ENCODE measurements at places on chromosomes 16 and 17. TPM values are rescaled to one million over a fixed set of nuclear protein-coding genes. Genes with fewer than 3 reads are reported as not detected.
A peak's percentile ranks its signal among the peaks of the same experiment; 100 is the strongest.

GRCh38 chr17:3447625-3448024 is 14.0 kb upstream of the OR1E2 start:
- H3K36me3 ChIP-seq, result no peaks in the 10 kb centered on the region
- no peaks in the 10 kb centered on the region for H3K4me1 ChIP-seq

- no peak for DNase-seq
- H3K27me3 ChIP-seq, result no peaks in the 10 kb centered on the region
- no peaks in the 10 kb centered on the region for H3K36me3 ChIP-seq
- no peak overlapping the region for H3K27ac ChIP-seq
- no peak overlapping the region for H3K4me3 ChIP-seq
These were observed 11.1 kb downstream of the SMIM36 start for GRCh38 chr17:55500103-55500502.

- DNase-seq, result peak; percentile 8
- H3K27ac ChIP-seq, result no peak overlapping the region
- H3K4me1 ChIP-seq, result peaks cover 9% of the 10 kb centered on the region
- no peaks in the 10 kb centered on the region for H3K27me3 ChIP-seq
- no peak overlapping the region for H3K4me3 ChIP-seq
These were observed 8.0 kb downstream of the TNRC6A start for GRCh38 chr16:24737391-24737871.

Gene SMTNL2
- 10.9 TPM for total RNA-seq

GRCh38 chr17:6930749-6931148 is 65.1 kb upstream of the ALOX12 start:
- no peak for DNase-seq

Gene RAMP2
- total RNA-seq, result 66.6 TPM

DNA sequence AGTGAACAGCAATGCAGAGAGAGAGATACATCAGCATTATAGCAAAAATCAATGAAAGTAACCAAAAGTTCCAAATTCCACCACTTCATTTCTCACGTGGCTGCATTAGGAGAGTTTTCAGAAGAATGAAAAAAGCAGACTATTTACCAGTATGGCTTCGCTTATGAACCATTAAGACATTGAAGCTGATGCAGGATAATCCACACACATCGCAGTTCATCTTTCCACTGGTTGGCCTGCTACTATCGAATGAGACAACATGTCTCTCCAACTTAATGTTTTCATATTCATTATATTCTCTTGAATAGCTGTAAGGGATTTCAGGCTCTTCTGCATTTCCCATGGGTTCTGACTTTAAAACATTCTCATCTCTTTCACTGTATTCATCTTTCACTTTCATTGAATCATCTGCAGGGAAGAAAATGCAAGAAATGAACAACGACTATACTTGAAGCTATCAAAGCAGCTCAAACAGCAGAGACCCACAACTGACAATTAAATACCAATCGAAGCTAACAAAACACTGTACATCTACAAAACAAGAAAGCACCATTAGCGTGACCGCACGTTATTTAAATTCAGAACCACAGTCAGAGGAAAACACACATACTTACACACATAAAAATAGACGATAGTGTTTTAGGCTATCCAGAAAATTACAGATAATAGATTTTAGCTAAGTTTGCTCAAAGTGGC is 54.9 kb downstream of the GRB7 start:
- H3K4me3 ChIP-seq, result no peak overlapping the region
- no peaks in the 10 kb centered on the region for H3K4me1 ChIP-seq
- H3K27me3 ChIP-seq, result no peaks in the 10 kb centered on the region
- H3K27ac ChIP-seq, result no peak overlapping the region
- DNase-seq, result no peak

DNA sequence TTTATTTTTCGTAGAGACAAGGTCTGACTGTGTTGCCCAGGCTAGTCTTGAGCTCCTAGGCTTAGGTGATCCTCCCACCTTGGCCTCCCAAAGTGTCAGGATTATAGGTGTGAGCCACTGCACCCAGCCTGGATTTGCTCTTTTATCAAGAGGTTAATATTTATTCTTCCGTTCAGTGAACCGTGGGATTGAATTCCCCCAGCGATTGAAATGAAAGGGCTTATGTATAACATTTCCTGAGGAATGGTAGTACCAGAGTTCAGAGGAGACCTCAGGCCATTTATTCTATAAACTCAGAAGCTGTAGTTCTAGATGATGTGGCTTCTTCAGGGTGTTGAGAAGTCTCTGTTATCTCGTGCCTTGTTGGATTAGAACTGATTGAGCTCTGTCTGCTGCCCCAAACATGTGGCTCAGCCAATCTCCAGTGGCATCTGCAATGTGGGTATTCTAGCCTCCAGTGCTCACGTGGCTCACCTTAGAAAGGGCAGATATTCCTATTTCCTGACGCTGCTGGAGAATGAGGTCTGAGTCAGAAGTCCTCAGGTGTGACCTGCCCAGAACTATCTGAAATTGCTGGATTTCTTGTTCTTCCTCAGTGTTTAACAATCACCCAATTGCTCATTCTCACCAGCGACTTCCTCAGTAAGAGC is 22.5 kb downstream of the HMOX2 start:
- H3K4me1 ChIP-seq, result peaks cover 9% of the 10 kb centered on the region
- no peak overlapping the region for H3K4me3 ChIP-seq
- H3K36me3 ChIP-seq, result peaks cover 8% of the 10 kb centered on the region
- H3K27ac ChIP-seq, result no peak overlapping the region
- DNase-seq, result no peak

- H3K27ac ChIP-seq, result no peak overlapping the region
- DNase-seq, result no peak
- no peaks in the 10 kb centered on the region for H3K36me3 ChIP-seq
- H3K4me3 ChIP-seq, result no peak overlapping the region
These were observed 249.9 kb downstream of the GSG1L start for GRCh38 chr16:27813591-27813990.

DNA sequence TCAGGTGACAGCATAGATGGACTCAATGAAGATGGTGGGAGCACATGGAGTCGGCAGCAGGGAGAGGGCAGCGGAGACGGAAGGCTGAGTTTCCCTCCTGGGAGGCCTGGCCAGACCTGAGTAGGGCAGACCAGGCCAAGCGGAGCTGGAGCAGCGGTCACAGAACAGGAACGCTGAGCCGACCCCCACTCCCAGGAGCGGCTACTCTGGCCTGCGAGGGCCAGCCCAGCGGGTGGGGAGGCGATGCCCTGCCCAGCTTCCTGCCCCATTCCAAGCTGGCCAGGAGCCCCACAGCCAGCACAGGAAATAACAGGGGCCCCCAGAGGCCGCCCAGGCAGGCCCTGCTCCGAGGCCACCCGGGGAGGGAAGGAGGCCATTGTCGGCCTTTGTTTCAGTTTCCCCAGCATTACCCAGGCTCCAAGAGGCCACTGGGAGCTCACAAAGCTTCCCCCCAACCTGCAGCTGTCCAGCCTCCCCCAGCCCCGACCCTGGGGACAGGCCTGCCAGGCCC is 79.8 kb downstream of the ZNF423 start:
- H3K4me3 ChIP-seq, result no peak overlapping the region
- peak overlapping the region; percentile 75 for H3K27ac ChIP-seq
- no peaks in the 10 kb centered on the region for H3K36me3 ChIP-seq
- no peaks in the 10 kb centered on the region for H3K4me1 ChIP-seq
- DNase-seq, result peak; percentile 80
- H3K27me3 ChIP-seq, result no peaks in the 10 kb centered on the region

- no peaks in the 10 kb centered on the region for H3K27me3 ChIP-seq
- H3K4me3 ChIP-seq, result no peak overlapping the region
- no peaks in the 10 kb centered on the region for H3K4me1 ChIP-seq
- H3K36me3 ChIP-seq, result no peaks in the 10 kb centered on the region
- H3K27ac ChIP-seq, result no peak overlapping the region
These were observed 45.8 kb downstream of the TNFRSF13B start for GRCh38 chr17:16926061-16926511.

DNA sequence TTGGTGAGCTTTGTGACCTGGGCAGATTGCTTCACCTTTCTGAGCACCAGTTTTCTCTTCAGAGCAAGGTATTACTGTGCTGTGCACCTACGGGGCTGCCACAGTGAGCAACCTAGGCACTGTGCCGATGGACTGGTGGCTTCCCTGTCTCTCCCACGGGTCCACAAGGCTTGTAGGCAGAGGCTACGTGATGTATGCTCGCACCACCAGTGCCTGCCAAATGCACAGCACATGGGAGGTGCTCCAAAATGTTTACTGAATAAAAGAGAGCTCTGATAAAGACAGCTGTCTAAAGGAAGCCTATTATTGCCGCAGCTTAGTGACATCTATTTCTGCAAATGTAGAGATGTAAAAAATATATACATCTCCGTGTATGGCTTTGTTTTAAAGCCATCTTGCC is 139.2 kb downstream of the CDK5R1 start:
- peaks cover 5% of the 10 kb centered on the region for H3K4me1 ChIP-seq
- H3K36me3 ChIP-seq, result no peaks in the 10 kb centered on the region
- peak; percentile 69 for DNase-seq
- H3K4me3 ChIP-seq, result no peak overlapping the region
- H3K27ac ChIP-seq, result no peak overlapping the region

GRCh38 chr17:10036511-10037061 is 131.5 kb upstream of the RCVRN start:
- peak overlapping the region; percentile 71 for H3K27ac ChIP-seq
- H3K4me3 ChIP-seq, result no peak overlapping the region
- no peaks in the 10 kb centered on the region for H3K36me3 ChIP-seq
- peaks cover 3% of the 10 kb centered on the region for H3K4me1 ChIP-seq
- peak; percentile 79 for DNase-seq

- H3K27ac ChIP-seq, result no peak overlapping the region
- no peak overlapping the region for H3K4me3 ChIP-seq
- no peak for DNase-seq
- H3K4me1 ChIP-seq, result peaks cover 15% of the 10 kb centered on the region
- H3K36me3 ChIP-seq, result no peaks in the 10 kb centered on the region
These were observed 30.7 kb downstream of the CD300LF start for GRCh38 chr17:74682028-74682427.

DNA sequence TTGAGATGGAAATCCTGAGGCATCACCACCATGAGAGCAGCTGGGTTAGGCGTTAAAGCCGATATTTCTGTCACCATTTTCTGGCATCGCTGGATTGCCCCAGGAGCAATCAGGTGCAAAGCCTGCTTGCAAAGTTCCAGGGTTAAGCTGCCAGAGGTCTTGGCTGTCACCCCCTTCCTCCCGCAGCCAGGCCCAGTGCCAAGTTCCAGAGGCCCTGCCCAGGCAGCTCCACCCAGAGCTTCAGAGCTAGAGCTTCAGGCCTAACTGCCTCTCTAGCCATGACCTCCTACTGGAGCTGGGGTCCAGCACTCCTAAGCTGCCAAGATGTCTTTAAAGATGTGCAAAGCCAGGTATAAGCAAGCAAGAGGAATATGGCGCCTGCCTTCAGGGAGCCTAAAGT is 8.8 kb upstream of the TMEM238L start:
- peaks cover 8% of the 10 kb centered on the region for H3K4me1 ChIP-seq
- H3K27ac ChIP-seq, result no peak overlapping the region
- no peak for DNase-seq
- H3K27me3 ChIP-seq, result no peaks in the 10 kb centered on the region

DNA sequence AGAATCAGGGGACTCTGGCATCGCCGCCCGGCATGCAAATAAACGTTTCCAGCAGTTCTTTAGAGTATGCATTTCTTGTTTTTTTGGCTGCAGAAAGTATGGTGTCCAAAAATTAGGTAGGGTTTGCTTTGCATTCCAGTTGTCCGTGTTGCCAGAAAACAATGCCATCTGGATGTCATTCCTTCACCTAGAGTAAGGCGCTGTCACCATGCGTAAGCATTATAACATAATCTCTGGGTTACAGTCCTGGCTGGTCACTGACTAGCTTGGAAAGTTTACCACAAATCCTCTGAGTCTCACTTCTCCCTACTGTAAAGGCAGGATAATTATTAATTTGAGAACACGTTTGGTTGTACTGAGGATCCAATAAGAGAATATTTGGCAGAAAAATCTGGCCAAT is 457.7 kb downstream of the XYLT1 start:
- no peaks in the 10 kb centered on the region for H3K36me3 ChIP-seq
- no peak overlapping the region for H3K27ac ChIP-seq
- no peak for DNase-seq

Gene TAT
- total RNA-seq, result not detected

DNA sequence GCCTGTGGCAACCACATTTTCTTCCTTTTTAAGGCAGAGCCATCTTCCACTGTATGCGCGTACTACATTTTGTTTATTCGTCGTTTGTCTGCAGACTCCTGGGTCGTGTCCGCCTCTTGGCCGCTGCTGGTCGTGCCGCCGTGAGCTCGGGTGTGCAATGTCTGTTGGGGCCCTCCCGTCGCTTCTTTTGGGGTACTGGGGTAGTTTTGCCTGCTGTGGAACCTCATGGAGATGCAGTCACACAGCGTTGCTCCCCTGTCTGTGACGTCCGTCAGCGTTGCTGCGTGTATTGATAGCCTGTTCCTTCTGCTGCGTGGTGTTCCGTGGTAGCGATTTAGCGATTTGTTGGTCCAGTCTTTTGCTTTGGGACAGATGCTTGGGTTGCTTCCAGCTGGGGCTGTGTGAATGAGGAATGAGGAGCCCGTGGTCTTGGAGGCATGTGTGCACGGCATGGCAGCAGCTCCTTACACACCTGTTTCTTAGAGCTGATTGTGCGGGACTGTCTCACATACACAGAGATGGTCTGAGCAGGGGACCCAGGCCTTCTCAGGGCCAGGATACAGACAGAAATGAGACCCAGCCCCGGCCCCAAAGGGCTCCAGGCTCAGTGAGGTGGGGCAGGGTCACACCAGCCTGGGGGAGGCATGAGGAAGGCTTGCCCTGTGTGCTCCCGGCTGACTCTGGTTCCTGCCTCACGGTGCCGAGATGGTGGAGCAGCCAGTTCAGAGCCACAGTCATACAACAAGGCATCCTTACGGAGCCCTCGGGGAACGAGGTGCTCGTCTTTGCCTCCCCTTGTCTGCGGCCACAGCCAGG is 78.4 kb upstream of the GSE1 start:
- peak overlapping the region; percentile 62 for H3K27ac ChIP-seq
- H3K4me3 ChIP-seq, result no peak overlapping the region
- peaks cover 15% of the 10 kb centered on the region for H3K4me1 ChIP-seq
- H3K36me3 ChIP-seq, result no peaks in the 10 kb centered on the region
- no peak for DNase-seq
- no peaks in the 10 kb centered on the region for H3K27me3 ChIP-seq

DNA sequence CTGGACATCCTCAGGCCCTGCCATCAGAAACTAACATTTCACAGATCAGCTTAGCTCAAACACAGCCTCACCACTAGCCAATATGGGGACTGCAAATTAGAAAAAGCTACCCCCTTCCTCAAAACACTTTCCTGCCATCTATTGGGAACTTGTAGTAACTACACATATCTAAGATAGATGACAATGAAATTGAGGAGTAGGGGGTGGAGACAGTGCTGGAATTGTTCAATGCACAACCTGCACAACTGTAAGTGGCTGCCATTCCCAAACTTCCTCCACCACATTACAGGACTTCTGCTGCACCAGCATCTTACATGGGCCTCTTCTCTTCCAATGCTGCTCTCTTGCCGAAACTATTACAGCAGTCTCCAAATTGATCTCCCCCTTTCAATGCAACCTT is 21.9 kb downstream of the AIPL1 start:
- H3K4me3 ChIP-seq, result no peak overlapping the region
- no peak for DNase-seq
- H3K36me3 ChIP-seq, result no peaks in the 10 kb centered on the region
- no peak overlapping the region for H3K27ac ChIP-seq
- H3K27me3 ChIP-seq, result no peaks in the 10 kb centered on the region

Gene CRYBA1
- total RNA-seq, result not detected
